Ureter (tissue), 1 donor: ENCODE measurements at places on chromosomes 4 and X.

DNA sequence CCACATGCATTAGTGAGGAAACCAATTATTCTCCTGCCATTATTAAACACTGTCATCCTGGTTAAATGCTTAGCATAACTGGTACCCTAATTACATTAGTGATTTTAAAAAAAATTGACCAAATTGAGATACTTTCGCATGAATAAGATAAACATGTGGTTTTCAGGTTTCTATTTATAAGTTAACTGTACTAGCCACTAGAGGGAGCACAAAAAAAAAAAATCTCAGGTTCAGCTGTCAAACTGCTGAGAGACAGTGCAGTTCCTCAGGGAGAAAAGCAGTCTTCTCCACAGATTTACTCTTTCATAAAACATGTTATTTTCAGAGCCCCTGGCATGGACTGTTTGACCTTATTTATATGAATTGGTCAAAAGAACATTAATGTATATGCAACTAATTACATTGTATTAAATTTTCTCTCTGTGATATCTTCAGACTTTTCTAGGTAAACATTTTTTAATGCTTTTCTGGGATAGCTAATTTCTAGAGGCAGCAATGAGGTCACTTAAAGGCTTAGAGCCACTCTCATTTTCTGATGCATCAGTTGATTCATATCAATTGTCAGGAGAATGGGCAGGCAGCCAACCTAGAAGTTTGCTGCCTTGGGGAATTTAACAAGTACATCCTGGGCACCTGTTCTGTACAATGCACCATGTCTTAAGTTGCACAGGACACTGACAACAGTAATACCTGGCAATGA, 167.5 kb downstream of the CDS1 start:
- DNase-seq = no peak

DNA sequence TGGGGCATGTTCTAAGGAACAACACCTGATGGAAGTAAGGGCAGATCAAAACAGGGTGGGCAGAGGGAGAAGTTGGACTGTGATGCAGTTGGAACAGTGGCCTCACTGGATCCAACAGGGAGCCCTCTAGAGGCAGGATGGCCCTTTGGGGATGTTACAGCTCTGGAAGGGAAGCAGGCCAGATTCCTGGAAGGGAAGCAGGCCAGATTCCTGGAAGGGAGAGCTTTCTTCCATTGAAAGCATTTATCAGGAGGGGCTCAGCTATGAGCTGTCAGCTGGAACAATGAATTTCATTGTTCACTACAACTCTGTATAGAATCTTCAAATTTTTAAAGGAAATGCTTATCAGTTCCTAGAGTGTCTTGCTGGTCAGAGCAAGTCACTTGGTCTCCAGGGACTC, 17.7 kb downstream of the IL15 start:
- no peak for DNase-seq

- DNase-seq = no peak
These were observed 152.5 kb upstream of the DCAF8L1 start for GRCh38 chrX:28133763-28134162.

DNA sequence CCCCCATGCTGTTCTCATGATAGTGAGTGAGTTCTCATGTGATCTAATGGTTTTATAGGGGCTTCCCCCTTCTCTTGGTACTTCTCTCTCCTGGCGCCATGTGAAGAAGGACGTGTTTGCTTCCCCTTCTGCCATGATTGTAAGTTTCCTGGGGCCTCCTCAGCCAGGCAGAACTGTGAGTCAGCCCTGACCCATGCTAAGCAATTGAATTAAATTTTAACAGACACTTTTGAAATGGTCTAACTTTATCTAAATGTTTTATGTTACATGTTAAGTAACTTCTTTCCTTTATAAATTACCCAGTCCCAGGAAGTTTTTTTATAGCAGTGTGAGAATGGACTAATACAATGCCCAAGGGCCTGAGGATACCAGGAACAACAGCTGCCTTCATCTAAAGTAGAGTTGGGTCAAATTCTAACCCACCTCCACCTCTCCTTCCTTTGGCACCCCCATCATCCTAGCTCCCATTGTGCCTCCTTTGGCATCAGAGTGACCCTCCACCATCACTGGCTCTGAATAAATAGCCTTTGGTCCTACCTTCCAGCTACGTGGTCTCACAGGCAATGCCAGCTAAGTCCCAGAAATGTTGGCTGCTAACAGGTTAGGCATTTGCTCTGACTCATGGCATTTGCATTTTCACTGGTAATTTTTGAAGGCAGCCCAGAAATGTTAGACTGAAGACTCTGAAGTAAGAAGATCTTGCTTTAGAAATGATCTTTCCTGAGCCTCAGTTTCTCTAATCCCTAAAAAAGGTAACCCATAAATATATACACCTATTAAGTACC, 182.1 kb downstream of the MOSPD2 start:
- no peak for DNase-seq

DNA sequence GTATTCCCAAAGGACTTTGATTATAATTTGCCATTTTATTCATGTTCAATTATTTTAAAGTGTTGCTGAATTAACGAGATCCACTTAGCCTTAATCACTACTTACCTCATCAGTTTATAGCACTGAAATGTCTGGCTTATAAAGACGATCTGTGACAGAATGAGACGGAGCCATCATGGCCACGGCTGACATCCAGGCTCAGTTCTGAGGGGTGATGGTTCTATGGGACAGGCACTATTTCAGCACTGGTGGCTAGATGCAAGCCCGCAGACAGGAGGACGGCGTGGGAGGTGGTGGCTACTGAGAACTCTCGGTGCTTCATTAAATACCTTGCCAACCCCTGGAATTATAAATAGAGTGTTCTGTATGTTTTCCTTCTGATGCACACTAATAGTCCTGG, 1084.2 kb upstream of the TENM3 start:
- DNase-seq = no peak

- DNase-seq = no peak
These were observed 619.4 kb upstream of the SPANXN1 start for GRCh38 chrX:144627947-144628346.

DNA sequence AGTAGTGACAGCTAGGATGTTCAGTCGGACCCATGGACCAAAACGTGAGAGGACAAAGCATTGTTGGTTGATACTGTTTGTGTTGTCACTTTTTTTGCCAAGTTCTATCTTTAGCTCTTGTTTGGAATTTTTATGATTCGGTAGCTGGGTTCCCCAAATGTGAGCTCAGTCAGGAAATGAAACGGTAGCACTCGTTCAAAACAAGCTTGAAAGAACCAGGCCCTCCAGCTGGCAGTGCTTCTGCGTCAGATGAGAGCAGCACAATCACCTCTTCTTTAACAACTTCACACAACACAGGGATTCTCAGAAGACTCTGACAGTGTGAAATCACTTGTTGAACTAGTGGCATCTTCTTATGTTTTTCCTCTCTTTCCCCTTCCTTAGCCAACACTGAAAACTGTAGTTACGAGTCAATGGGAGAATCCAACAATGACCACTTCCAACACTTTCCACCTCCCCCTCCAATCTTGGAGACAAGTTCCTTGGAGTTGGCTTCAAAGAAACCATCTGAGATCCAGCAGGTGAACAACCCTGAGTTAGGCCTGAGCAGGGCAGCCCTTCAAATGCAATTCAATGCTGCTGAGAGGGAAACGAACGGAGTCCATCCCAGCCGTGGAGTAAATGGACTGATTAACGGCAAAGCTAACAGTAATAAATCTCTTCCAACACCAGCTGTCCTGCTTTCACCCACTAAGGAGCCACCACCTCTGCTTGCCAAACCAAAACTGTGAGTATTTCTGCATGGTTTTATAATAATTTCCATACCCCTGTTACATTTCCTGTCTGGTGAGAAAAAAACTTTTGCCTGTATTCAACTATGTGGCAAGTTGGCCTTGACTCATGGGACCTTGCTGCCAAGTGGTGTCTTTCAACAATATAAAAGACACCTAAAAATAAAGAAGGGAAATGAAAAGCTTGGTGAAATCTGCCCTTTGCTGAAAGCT, 214.6 kb downstream of the PALLD start:
- no peak for DNase-seq

GRCh38 chr4:52094376-52095145, 43.5 kb downstream of the SPATA18 start:
- no peak for DNase-seq

GRCh38 chr4:150321113-150321512, 242.9 kb downstream of the DCLK2 start:
- DNase-seq = no peak

DNA sequence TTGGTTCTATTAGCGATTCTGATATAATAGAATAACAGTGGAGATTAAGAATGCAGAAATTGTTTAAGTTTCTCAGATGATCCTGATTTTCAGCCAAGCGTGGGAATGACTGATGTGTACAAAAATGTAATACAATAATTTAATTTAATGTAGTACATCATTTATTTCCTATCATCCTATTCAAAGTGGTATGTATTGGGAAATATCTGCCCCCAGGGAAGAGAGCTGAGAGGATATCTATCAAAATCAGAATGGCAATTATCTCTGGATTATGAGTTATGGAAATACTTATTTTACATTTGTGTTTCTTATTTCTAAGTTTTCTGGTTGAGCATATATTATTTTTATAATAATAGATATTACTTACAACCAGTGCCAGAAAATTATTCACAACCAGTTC, 3.9 kb downstream of the FABP2 start:
- DNase-seq = no peak

GRCh38 chr4:52685316-52685715, 26.2 kb upstream of the USP46 start:
- no peak for DNase-seq
